ENCODE measurements at places on chromosomes 5 and 9.
A peak's percentile ranks its signal among the peaks of the same experiment; 100 is the strongest.

GRCh38 chr9:25094518-25094917 is 548.8 kb upstream of the IZUMO3 start:
- DNase-seq, result no peak

GRCh38 chr9:73906671-73907070 is 590.5 kb upstream of the RORB start:
- no peak for DNase-seq

- DNase-seq, result no peak
These were observed 16.7 kb upstream of the RNU6ATAC start for GRCh38 chr9:134180786-134181647.

- no peak for DNase-seq
These were observed 99.1 kb upstream of the SMARCA2 start for GRCh38 chr9:1916095-1916494.

- DNase-seq, result no peak
These were observed 1069.9 kb downstream of the EFNA5 start for GRCh38 chr5:106600803-106601202.

- DNase-seq, result no peak
These were observed 94.2 kb upstream of the S1PR3 start for GRCh38 chr9:88897081-88897480.

- no peak for DNase-seq
These were observed 15.0 kb downstream of the ACSL6 start for GRCh38 chr5:131996210-131997025.

DNA sequence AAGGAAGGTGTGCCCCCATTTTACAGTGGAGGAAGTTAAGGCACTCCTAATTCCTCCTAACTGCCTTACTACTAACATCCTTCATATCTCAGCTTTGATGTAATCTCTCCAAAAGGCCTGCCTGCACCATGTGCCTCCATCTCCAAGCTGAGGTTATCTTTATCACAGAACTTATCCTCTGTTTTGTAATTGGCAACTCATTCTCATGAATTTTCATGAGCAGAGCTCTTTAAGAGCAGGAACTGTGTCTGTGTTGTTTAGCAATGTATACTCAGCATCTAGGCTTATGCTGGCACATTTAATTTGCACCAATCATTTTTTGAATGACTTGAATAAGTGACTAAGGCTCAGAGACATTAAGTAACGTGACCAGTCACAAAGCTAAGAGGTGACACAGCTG is 147.9 kb upstream of the VLDLR start:
- DNase-seq, result no peak

- DNase-seq, result no peak
These were observed 49.6 kb upstream of the KIF2A start for GRCh38 chr5:62256161-62257019.

GRCh38 chr5:165201369-165201768 is 1696.0 kb downstream of the MAT2B start:
- DNase-seq, result no peak

GRCh38 chr5:73630765-73631164 is 4.8 kb downstream of the ARHGEF28 start:
- no peak for DNase-seq

DNA sequence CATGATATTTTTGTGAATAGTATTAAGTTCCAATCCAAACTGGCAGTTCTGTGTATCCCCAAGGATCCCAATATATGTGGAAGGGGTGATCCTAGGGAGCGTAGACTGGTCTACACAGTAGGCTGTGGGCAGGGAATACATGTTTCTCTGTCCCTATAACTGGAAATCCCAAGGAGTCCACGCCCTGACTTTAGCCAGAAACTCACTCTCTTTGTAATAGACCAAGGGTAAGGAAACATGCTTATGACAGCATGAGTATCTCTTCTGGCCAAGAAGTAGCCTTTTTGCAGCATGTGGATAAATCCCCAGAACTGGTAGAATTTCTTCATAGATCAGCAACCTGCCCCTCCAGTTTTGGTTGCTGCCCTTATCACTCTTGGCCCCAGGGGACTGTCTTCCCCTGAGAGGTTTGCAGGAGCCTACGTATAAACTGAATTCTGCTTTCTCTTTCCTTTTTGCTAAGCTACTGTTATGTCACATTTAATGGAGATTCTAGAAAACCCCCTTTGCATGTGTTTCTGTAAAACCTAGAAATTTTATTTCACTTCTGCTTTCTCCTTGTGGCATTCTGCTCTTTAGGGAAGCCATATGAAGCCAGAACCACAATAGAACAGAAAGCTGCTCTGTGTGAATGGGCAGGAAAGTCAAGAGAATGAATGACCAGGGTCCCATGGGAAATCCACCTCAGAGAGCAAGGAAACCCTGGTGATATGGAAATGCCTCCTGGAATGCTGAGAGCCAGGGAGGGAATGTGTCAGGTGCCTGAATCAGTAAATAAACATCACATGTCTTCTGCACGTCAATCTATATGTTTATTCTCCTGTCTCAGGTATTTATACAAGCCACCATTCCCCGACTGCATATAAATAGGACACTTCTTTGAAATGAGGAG is 3.5 kb downstream of the IFNA2 start:
- no peak for DNase-seq

- DNase-seq, result no peak
These were observed 971.5 kb downstream of the EFNA5 start for GRCh38 chr5:106699198-106699597.

DNA sequence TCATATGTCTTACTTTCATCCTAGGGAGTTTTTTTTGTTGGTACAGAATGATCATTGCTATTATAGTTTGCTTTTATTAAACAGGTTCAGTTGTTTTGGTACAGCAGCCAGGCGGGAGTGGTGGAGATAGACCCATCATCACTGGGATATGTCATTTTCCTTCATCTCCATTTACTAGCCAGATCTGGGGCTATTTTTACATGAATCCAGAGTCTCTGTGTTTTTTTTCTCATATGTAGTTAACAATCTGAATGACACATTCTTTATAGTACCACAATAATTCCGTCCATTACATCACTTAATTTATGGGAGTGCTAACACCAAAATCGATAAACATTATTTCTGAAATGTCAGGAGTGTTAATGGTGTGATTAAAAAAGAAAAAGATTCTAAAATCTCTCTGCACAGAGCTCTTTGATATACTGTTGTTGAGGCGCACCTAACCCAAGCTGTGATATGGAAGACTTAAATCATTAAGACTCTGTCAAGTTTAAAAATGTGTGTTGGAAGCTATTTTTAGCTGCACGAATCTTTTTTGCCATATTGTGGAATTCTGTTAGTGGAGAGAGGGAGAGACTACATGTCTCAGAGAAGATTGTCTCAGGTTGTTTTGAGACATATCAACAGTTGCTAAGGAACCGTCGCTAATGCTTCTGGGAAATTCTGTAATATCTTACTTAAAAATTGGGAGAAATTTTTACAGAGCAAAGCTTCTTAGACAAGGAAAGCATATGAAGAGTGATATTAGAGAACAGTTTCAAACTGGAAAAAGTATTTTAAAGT is 59.6 kb downstream of the RPS23 start:
- DNase-seq, result no peak

- no peak for DNase-seq
These were observed 180.0 kb upstream of the IL12B start for GRCh38 chr5:159510282-159510681.

DNA sequence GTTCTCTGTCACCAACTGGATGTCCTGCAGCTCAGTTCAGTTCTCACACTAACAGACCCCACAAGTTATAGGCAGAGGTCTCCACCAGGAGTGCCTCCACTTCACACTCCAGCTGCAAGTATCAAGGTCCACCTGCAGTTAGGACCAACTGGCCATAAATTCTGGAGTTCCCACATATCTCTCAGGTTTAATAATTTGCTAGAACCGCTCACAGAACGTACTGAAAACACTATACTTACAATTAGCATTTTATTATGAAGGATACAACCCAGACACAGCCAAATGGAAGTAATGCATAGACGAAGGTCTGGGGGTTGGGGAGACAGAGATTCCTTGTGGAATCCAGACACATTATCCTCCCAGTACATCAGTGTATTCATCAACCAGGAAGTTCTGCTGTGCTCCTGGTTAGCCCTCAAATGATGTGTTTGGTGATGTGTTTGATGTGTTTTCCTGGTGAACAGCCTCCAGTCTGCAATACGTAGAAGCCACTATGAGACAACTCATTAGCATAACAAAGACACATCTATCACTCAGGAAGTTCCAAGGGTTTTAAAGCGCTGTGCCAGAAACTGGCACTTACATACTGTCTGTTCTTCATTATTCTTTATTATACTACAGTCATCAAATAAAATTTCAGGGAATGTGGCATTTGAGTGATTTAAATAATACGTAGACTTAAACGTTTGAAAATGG is 25.4 kb downstream of the OGN start:
- DNase-seq, result no peak

GRCh38 chr5:96297290-96297689 is 135.8 kb downstream of the PCSK1 start:
- DNase-seq, result no peak

- DNase-seq, result no peak
These were observed 129.2 kb upstream of the ADRA1B start for GRCh38 chr5:159786901-159787691.

DNA sequence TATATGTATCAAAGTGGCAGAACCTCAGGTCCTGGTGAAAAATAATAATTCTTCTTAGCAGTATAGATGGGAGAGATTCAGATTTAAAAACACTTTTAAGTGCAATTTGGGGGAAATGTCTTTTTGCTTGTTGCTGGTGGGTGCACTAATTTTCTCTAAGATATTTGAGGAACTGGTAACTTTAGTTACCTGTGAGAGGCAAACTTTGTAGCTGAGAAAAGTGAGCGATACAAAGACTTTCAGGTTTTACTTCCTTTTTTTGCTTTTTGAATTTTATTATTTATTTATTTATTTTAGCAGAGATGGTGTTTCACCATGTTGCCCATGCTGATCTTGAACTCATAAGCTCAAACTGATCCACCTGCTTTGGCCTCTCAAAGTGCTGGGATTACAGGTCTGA is 303.1 kb upstream of the PTGER4 start:
- no peak for DNase-seq

- no peak for DNase-seq
These were observed 348.0 kb downstream of the MTRR start for GRCh38 chr5:8216921-8217320.

GRCh38 chr5:68320413-68320986 is 104.9 kb downstream of the PIK3R1 start:
- DNase-seq, result no peak

DNA sequence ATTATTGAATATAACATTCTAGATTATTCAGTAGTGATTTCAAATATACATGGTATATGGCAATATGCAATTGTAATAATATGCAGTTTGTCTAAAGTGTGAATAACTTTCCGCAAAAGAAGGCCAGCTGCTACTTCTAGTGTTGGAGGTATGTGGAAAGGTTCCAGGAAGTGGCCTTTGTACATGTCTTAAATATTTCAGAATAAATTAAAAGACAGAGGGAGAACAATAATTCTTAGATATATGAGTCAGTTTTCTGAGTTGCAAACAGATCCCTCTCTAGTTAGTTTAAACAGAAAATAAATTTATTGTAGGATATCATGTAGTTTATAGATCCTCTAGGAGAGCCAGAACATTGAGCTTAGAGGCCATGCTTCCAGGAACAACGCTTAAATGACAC is 210.8 kb upstream of the ELL2 start:
- DNase-seq, result no peak

DNA sequence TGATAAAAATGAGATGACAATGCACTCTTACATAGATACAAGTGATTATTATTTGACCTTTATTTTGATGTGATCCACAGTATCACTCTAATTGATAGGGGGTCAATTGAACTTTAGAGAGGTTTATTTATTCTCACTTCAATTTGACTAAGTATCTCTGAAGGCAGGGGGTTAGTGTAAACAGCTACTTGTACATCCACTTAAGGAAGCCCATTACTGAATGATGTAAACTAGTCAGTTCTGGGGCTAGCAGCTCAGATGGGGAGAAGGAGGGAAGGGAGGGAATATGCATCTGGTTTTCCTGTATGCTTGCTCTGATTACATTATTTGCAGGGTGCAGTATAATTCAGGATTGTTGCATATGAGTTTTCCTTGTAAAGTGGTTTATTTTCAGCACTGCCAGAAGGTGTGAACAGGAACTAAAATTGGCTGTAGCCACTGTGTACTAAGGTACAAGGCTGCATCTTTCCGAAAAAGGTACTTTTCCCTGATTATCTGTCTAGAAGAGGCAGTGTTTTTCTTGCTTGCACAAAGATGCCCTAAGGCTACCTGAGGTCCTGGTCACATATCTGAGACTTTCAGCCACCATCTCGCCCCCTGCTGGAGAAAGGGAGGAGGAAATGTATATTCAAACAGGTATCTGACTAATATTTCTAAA is 51.2 kb downstream of the MRPS27 start:
- DNase-seq, result peak; percentile 37

- DNase-seq, result no peak
These were observed 188.5 kb upstream of the EDIL3 start for GRCh38 chr5:84573017-84573712.

GRCh38 chr9:137286975-137287383 is 9.5 kb downstream of the TOR4A start:
- no peak for DNase-seq

DNA sequence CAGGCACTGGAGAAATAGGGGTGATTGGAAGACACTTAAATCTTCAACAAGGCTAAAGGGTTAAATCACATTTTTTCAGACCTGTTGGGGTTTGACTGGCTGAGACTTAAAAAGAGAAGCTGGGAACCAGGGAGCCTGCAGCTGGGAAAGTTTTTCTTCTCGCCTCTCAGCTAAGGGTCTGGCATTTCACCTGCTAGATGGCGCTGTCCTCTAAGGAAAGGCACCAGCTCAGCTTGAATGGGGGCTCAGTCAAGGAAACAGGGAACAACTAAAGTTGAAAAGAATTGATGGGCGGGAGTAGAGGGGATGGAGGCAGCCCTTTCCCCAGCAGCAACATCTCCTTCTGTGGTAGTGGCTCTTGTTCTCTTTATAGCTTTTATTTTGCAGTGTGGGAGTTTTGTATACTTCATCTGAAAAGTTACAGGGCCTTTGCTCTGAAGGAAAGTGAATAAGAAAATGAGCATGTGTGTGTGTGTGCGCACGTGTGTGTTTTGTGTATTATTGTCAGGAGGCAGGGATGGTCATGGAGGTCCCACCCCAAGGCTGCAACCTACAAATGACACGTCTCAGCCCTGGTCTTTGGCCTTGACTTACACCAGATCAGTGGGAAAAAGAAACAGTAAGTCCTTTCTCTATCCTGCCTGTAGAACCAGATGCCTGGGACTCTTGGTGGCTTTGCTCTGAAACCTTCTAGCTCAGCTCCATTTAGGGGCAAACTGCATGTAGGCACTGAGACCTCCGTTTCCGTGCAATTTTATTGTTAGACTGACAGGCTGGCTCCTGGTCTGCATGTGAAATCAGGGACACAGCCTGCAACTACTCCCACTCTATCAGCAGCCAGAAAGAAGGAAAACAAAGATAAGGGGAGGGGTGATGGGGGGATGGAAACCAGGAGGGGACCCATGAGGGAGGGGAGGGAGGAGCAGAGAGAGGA is 316.2 kb upstream of the CLINT1 start:
- peak; percentile 46 for DNase-seq

DNA sequence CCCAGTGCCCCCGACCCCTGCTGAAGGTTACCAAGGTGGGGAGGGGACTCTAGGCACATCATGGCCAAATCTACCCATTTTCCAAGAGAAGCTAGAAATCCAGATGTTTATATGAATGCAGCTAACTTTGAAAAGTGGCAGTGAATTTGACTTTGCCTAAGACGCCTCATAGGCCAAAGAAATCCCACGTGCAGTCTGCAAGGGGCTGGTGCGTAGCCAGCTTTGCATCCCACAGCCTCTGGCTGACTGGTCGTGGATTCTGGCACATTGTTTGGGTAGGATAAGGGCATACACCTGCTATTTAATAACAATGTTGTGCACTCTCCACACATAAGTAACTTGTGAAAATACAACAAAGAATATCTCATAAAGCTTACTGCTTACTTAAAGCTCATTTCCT is 3.5 kb upstream of the GADD45G start:
- no peak for DNase-seq
